Astrocyte (in vitro differentiated cells and primary cell): ENCODE measurements at places on chromosomes 3 and 15.

DNA sequence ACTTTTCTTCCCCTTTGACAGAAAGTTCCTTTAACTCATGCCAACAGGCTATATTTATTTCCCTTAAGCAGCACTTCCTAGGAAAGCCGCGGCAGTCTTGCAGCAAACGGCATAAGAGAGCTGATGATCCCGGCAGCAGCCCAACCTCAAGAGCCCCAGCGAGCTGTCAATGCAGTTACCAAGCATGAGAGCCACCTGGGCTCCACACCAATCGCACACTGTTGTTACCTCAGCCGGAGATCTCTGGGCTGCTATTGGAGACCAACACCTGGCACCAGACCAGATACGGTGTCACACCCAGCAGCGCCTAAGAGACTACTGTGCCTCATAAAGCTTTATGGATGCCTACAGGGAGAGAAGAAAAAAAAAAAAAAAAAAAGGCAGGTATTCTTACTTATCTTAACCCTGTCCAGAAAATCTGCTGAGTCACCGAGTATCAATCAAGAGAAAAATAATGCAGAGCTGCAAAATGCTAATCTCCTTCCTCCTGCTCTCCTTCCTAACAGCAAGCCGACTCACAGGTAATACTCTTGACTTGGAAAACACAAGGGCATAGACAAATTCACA, 11.7 kb downstream of the ABCC5 start:
- peak; percentile 56 for DNase-seq

GRCh38 chr3:171184372-171184771, 157.9 kb upstream of the SLC2A2 start:
- no peak for DNase-seq

DNA sequence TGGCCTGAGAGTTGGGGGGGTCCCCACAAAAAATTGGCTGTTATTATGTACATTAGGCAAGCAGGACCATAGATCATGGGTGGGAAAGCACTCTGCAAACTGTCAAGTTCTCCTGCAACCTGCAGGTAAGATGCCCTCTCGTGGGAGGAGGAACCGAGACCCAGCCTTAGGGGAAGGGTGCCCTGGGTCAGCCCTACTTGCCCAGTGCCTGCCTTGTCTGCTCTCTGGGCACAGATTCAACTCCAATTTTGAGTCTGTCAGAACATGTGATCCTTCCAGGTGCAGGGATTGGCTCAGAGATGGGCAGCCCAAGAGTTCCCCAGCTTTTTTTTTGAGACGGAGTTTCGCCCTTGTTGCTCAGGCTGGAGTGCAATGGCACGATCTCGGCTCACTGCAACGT, 99.2 kb downstream of the PLXNA1 start:
- DNase-seq = no peak

- no peak for DNase-seq
These were observed 12.1 kb downstream of the GAP43 start for GRCh38 chr3:115635406-115635805.

DNA sequence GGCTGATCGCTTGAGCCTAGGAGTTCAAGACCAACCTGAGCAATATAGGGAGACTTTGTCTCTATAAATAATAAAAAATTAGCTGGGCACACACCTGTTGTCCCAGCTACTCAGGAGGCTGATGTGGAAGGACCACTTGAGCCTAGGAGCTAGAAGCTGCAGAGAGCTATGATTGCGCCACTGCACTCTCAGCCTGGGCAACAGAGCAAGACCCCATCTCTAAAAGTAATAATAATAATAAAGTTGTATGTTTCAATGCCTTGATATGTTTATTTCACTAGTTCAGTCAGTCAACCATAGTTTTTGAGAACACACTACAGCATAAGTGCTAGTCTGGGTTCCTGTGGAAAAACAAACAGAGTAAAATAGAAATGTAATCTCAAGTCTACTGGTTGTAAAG, 36.5 kb downstream of the IGF2BP2 start:
- DNase-seq = no peak

GRCh38 chr15:90001062-90001682, at the start of gene ZNF710:
Gene ZNF710 (plus strand): TSS chr15:90001324. CDS start chr15:90067138, 65,814 bp downstream.
- peak; percentile 67 for DNase-seq

- no peak for DNase-seq
These were observed 12.8 kb downstream of the CSNK1G1 start for GRCh38 chr15:64343222-64343621.
